ENCODE measurements at places on chromosomes 5 and 9.
A peak's percentile ranks its signal among the peaks of the same experiment; 100 is the strongest.

DNA sequence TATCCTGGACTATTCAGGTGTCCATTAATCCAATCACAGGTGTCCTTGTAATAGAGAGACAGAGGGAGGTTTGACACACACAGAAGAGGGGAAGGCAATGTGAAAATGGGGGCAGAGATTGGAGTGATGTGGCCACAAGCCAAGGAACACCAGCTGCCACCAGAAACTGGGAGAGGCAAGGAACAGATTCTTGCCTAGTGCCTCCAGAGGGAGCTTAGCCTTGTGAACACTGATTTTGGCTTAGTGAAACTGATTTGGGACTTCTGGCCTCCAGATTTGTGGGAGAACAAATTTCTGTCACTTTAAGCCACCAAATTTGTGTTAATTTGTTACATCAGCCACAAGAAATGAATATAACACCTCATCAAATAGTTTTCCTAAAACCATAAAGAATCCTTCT, 416.2 kb downstream of the ENC1 start:
- no peak for DNase-seq

DNA sequence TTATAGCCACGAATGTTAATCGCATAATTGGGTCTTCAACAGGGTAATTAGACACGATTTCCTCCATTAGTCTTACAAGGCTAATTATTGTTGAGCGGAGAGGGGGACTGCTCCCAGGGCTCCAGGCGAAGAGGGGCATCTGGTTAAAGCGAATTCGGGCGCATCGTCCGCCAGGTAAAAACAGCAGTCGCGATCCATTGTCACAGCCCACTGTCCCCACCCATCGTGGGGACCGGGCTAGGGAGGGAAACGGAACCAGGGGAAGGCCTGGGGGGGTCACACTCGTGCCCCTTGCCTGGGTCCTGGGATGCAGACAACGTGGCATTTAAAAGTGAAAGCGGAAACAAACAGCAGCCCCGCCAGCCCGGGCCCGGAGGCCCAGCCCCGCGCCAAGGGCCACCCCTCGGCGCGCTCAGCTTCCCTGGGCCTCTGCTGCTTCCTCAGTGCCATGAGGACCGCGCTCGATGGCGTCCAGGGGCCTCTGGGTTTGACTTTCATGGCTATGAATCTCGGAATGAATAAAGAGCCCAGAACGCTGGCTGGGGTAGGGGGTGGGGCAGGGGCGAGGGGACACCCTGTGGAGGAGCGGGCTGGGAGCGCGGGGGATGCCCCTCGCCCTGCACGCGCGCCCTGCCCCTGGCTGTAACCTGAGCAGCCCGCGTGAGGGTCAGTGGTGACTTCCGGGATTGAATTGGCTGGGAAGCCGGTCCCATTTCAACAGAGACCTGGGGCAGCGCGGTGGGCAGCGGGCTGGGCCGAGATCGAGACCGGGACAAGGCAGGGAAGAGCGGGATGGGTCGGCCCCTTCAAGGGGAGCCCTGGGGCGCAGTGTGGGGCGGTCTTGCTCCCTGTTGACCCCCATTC, 99.9 kb downstream of the GTF3C4 start:
- peak; percentile 41 for DNase-seq

DNA sequence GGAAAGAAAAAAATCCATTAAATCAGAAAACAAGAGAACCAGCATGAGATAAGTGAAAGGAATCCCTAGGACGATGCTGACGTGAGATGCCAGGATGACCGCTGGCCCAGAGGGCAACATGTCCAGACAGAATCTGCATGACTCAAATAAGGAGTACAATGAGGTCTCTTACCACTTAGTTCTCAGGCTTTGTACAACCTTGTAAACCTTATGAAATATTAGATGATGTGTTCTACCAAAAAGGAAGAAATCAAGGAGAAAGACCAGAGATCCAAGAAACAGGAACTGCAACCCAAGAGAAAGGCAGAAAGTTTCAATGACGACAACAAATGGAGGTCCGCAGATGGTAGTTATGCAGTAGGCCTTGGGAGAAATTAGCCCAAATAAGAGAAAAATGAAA, 2.8 kb upstream of the GPR150 start:
- peak; percentile 28 for DNase-seq

DNA sequence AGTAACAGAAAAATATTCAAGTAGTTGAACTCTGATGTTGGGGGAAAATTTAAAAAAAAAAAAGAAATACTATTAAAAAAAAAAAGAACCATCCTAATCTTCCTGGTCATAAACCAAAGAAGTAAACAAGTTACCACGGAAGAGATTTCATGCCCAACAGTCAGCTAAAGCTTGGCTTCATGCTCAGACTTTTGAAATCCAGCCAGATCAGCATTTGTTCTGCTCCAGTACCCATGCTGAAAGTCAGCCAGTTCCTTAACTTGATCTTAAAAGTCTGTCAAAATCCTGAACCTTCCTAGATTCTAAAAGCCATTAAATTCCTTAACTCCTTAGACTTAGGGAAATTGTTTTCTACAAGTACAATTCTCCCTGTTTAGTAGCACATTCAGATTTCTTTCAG, 908.7 kb upstream of the CDH9 start:
- DNase-seq = no peak

DNA sequence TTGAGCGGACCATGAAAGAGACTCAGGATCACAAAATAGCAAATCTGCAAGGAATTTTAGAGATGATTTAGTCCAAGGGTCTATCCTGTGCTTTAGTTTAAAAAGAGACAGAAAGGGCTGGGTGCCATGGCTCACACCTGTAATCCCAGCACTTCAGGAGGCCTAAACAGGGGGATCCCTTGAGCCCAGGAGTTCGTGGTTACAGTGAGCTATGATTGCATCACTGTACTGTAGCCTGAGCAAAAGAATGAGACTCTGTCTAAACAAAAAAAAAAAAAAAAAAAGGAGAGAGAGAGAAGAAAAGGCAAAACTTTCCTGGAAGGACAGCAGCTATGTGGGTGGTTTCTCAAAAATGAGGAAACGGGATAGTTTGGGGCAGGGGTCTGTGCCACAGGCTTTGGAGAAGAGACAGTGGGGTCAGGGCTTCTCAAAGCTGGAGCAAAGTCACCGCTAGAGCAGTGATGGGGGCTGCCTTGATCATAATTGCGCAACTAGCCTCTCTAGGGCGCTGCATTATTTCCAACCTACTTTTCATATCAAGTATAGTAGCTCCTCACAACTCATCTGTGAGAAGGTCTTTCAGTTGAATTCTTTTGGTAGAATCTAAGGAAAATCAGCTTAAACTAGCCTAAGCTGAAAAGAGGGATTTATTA, 8.5 kb upstream of the ANKH start:
- no peak for DNase-seq

DNA sequence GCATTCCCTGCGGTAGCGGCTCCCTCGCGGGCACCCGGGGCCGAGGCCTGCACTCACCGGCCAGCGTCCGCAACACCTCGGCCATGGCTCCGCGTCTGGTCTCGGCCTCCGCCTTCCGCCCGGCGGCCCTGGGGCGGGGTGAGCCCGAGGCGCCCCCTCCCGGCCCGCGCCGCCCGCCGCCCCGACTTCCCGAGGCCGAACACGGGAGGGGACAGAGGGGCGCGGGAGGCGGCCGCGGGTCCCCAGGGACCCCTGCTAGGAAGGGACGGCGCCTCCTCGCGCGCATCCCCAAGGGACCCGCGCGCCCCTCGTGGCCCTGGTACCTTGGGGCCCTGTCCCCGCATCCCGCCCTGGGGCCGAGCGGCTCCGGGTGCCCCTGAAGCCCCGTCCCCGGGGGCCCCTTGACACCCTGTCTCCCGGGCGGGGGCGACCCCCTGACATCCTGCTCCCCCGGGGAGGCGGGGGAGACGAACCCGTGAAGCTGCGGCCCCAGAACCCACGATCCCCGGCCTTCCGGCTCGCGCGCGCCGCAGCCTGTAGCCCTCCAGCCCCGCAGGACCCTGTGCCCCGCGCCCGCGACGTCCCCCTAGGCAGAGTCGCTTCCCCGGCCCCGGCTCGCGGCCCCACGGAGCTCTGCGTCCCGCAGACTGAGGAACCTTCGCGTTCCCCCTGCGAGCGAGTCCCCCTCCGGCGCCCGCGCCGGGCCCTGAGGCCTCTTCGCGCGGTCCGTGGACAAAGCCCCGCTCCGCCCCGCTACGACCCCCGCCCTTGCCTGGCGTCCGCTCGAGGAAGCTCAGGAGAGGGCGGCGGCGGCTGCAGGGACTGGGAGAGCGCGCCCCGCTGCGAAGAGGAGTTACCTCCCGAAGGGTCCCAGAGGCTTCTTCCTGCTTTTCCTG, at the start of gene ABO:
TSS of gene ABO (minus strand) at position 97 of the 896 bp plus-strand sequence.
- no peak for DNase-seq

GRCh38 chr9:136558373-136558772, 12.5 kb upstream of the NOTCH1 start:
- DNase-seq = no peak

Data from breast epithelium (tissue), 4 donors.